ENCODE measurements at places on chromosomes 12 and 14.
A peak's percentile ranks its signal among the peaks of the same experiment; 100 is the strongest.

DNA sequence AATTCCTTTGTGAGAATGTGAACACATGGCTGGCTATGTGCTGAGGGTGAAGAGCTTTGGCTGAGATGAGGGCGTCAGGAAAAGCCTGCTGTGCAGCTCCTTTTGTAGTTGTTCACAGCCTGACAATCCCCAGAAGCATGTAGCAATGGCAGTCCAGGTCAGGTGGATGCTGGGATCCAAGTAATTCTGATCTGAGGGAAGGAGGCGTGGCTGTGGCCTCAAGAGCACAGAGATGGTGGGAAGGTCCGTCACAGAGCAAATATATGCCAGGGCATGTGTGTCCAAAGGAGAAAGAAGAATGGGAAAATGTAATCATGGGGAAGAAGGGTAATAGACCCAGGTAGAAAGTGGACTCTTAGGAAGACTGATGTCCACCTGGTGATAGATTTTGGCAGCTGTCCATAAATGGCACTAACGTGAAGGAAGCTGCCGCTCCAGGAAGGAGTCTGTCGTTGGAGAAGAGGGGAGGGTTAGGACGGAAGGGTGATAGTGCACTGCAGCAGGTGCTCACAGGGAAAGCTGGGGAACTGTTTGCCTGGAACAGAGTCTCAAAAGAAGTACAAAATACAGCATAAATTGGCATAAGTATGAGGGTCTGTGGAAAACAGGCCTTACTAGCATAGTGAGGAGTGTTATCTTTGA lies 13.8 kb downstream of the MGST1 start:
- no peak for DNase-seq

DNA sequence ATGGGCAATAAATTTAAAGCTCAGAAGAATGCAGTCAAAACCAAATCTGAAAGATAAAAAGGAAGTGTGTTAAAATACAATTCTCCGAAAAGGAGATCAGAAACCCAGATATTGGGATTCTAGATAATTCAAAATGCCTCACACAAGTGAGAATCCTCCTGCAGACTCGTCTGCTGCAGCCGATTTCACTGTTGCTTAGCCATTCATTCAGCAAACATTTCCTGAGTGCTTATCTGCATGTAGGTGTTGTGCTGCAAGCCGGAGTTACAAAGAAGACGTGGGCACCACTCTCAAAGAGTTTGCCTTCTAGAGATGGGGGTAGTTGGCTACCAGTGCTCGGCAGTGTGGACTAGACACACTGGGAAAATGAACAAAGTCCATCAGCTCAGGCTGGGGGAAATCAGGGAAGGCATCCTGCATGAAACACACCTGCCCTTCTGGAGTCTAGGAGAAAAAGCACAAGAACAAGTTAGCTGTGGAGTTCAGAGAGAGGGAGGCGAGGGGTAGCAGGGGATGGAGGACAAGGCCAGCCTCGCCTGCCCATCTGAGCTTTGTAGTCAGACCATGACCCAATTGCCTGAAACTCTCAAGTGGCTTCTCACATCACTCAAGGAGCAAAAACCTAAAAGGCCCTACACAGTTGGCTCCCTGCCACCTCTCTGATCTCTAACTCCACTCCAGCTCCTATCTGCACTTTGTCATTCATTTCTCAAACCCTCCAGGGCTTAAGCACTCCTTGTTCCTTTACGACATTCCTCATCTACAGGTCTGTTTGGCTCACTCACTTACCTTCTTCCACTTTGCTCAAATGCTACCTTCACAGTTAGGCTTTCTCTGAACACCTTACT lies 310.0 kb upstream of the DDHD1 start:
- DNase-seq: no peak

DNA sequence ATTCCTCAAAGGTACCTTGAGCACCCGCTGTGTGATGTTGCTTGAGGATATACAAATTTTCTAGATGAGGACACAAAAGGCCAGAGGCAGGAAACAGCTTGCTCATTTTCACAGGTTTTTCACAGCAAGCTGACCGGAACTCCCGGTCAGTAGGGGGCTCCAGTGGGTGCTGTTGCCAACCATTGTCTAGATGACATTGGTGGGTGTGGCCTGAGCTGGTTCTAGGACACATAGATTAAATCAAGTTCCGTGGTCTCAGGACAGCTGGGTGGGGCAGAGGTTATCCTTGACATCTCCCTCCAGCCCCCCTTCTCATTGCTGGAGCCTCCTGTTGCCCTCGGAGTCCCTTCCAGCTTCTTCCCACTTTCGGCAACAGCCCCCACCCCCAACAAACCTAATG lies 153.6 kb upstream of the FKBP4 start:
- no peak for DNase-seq

- DNase-seq: no peak
These were observed 305.4 kb downstream of the BMP4 start for GRCh38 chr14:53651096-53651740.

DNA sequence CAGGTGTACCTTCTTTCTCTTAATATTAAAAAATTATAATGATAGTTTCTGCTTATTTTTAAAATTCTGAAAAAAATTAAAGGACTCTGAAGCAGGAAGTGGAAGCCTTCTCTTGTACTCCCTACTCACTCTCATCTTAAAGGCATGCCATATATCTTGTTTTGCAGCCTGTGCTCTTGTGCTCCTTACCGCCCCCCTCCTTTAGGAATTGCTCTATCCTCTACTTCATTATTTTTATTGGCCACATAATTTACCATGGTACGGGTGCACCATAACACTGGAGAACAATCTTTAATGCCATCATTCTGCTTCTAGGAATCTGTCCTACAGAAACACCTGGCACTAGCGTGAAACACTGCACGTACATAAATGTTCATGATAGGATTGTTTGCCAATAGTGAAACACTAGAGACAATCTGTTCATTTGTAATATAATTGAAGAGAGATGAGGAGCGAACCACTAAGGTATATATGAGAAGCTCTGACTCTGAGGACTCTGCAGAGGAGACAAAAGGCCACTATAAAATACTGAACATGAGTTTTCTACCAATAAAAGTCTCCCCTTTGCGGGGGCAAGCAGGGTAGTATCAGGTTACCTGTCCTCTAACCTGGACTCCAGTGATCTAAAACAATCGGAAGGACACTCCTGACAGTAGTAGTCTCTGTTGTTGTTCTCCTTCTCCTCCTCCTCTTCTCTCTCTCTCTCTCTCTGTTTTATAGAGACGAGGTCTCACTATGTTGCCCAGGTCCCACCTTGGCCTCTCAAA lies 6.3 kb upstream of the NYNRIN start:
- DNase-seq: no peak

GRCh38 chr12:94099632-94100031 lies 48.7 kb upstream of the PLXNC1 start:
- DNase-seq: no peak

GRCh38 chr14:90969531-90970166 lies 90.8 kb downstream of the RPS6KA5 start:
- no peak for DNase-seq

DNA sequence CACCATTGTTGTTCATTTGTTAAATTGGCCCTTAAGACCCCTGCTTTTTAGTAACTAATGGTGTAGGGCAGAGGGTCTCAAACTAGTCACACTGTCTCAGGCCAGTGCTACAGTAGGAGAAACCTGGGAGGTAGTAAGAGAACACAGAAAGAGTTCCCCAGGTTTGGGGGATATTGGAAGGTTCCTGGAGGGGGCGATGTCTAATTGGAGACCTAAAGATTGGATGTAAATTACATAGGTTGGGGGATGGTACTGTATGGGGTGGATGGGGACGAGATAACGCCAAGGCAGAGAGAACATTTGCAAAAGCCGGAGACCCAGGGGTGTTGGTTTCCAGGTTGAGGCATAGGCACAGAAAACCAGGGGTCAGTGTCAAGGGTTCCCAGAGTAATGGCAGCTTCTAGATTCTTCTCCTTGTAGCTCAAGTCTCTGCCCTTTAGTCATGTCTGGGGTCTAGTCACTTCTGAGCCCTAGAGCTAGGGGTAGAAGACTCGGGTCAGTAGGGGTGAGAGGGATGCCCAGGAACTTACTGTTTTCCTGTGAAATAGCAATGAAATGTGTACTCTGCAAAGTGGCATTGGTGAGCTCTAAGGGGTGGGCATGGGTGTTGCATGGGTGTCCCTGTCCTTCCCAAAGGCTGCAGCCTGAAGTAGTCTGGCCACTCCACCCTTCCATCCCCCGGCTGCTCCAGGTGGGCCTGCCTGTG lies 21.8 kb downstream of the PLEKHG3 start:
- DNase-seq: peak; percentile 13

GRCh38 chr12:55983232-55983842 lies 9.5 kb downstream of the RAB5B start:
- DNase-seq: no peak

GRCh38 chr14:24438223-24439097 lies 4.1 kb downstream of the SDR39U1 start:
- DNase-seq: no peak

Measured in activated effector memory CD4-positive, alpha-beta T cell treated with anti-CD3 and anti-CD28 coated beads, Interleukin-2, amount 50 U/mL, for 16 hours (primary cell).